ENCODE measurements at places on chromosomes 2 and 18.

- no peak for ATAC-seq
Observed at GRCh38 chr2:177010861-177011260, 201.7 kb upstream of the HNRNPA3 start.

DNA sequence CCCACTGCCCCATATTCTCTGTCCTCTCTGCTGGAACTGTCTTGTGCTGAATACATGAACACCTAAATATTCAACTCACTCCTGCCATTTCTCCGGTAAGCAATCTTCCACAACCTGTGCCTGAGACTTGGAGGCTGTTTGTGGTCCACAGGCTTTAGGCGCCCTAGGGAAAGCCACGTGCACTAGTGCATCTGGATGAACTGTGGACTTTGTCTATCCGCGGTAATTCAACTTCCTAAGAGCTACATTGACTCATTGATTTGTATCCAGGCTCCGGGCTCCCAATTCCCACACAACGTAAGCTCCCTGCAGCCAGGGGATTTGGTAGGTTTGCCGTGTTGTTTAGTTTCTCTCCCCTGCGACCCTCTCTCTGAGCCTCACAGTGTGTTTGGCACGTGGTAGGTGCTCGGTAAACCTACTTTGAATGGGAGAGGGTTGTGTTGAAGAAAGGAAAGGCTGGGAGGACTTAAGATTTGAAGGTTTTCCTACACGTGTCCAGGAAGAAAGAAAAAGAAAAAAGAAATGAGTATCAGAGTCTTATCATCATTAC, 718.2 kb downstream of the DPP10 start:
- no peak for ATAC-seq

- no peak for ATAC-seq
Observed at GRCh38 chr18:76505614-76506013, 10.6 kb upstream of the ZNF516 start.

DNA sequence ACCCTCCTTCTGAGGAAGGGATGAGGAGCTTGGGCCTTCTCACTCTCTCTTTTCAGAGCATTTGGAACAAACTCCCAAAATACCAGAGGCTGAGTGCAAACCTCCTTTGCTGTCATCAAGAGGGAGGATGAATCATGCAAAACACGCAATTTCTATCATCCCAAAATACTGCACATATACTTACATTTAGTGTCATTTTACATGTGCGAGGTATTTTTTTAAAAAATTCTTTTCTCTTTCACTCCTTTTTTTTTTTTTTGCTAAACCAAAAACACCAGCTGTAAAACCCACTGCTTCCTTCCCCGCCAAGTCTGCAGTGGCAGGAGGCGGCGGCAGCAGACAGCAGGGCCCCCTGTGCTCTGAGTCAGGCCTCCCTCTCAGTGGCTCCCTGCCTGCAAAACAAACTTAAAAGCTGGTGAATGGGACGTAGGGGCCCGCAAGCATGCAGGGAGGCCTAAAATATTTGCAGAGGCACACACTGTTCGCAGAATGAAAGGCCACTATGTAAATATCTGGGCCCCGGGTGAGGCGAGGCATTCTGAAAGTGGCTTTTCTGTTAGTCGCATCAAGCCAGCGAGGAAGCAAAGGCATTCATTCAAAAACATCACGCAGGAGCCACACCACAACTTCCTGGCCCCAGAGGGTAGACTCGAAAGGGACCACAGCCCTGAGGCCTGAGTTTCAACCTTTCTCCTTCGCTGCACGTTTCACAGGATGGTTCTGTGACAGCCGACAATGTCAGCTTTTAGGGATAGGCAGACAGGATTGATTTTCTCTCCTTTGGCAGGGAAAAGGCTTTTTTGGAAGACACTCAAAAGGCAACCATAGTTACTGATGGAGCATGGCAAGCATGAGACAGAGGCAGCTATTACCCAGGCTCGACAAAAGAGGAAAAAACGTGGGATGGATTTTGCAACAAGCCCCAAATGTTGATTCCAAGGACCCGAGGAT, 73.4 kb downstream of the ACTR2 start:
- peak; percentile 41 for ATAC-seq

- ATAC-seq: no peak
Observed at GRCh38 chr2:20132990-20133535, 81.6 kb upstream of the LAPTM4A start.

DNA sequence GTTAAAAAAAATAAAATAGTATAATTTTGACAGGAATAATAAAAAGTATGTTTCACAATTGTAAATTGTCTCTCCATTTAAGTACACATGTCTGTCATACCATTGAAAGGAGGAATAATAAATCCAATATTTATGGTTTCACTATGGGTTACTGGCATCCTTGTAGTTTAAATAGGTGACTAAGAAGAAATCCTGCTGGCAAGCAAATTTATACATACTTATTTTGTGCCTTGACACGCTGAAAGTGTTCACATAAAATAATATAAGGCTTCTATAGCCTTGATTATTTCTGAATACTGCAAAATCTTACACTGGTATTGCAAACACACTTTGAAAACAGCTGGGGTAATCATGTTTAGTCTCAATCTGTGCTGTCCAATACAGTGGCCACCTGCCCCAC, 138.3 kb upstream of the ETAA1 start:
- ATAC-seq: no peak

- ATAC-seq: no peak
Observed at GRCh38 chr18:79397247-79397829, 1.6 kb downstream of the NFATC1 start.

DNA sequence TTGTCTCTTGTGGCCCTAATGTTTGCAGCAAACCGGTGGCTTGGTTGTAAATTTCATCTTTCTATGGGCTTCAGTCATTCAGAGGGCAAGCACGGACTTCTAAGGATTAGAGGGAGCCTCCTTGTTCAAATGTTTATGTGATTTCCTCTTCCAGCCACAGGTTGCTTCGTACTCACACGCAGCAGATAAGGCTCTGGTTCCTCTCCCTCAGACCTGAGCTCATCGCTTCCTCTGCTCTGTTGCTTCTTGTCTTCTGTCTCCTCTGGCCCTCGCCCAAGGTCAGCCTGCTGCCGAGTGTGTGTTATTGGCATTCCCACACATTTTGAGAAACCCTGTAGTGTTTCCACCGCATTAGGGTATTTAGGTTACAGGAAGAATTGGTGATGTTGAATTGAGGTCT, 44.0 kb downstream of the MYL12B start:
- ATAC-seq: no peak

DNA sequence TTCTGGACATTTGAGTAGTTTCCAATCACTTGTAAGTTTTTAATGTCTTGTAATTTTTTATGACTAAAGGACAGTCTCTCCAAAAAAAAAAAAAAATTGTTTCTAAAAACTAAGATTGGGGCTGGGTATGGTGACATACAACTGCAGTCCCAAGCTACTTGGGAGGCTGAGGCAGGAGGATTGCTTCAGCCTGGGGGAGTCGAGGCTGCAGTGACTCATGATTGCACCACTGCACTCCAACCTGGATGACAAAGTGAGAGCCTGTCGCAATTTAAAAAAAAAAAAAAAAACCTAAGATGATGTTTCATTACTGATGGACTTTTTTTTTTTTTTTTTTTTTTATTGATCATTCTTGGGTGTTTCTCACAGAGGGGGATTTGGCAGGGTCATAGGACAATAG, 34.4 kb upstream of the PKDCC start:
- no peak for ATAC-seq

- ATAC-seq: no peak
Observed at GRCh38 chr2:50374711-50375110, 657.2 kb downstream of the NRXN1 start.

GRCh38 chr2:113818382-113818951, 62.0 kb upstream of the SLC35F5 start:
- ATAC-seq: peak; percentile 98

GRCh38 chr2:174399171-174399570, 3.6 kb downstream of the SCRN3 start:
- ATAC-seq: no peak

- ATAC-seq: no peak
Observed at GRCh38 chr18:60228609-60229595, 143.7 kb downstream of the MC4R start.

- no peak for ATAC-seq
Observed at GRCh38 chr2:118845522-118846441, 1.7 kb downstream of the EN1 start.

DNA sequence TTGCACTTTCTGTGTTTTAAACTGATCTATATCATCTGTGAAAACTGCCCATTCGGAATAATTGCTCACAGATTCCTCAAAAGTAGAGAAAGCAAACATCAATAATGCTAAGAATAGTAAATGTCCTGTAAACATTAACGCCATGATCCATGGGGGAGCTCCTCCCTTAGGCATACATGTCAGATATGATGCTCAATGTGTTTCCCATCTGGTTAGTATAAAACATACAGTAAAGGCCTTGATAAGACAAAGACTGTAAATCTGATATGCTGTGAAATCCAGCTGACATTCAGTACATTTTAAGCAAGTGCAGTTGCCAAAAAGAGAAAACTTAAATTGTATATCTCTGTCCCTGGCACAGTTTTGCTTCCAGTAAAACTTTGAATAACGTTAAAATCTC, 2.1 kb downstream of the DSEL start:
- no peak for ATAC-seq

- peak; percentile 94 for ATAC-seq
Observed at GRCh38 chr2:130372055-130372832, 16.4 kb downstream of the PTPN18 start.

DNA sequence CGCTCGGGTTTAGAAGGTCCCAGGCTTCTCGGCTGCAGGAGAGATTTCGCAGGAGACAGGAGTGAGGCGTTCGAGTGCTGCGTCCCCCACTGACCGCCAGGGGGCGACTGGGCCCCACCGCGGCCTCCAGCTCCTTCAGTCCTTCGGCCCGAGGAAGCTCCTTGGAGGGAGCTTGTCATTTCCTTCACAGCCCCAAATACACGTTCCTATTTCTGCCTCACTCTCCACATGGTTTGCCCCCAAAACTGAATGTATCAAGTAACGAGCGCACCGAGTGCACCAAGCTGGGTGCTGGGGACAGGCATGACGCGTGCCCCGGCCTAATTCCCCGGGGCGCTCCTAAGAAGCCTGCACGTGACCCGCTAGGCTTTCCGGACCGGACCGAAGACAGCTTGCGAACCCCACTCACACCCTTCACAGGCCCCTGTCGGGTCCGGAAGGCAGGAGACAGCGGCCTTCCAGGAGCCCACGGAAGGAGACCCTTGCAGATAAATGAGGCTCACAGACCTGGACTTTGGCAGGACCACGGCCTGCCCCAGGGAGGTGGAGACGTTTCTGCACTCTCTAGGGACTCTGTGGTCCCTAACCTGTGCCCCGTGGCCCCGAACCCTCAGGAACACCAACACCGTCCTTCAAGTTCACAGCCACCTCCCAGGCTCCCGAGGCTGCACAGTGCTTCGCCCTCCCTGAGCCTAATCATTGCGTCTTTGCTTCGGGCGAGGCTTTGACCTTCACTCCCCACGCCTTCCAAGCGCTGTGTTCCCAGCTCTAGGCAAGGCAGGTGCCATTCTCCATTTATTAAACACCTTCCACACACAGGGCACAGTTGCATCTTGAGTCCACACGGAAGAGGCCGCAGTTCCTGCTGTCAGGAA, 13.0 kb upstream of the FAHD2A start:
- ATAC-seq: peak; percentile 67

DNA sequence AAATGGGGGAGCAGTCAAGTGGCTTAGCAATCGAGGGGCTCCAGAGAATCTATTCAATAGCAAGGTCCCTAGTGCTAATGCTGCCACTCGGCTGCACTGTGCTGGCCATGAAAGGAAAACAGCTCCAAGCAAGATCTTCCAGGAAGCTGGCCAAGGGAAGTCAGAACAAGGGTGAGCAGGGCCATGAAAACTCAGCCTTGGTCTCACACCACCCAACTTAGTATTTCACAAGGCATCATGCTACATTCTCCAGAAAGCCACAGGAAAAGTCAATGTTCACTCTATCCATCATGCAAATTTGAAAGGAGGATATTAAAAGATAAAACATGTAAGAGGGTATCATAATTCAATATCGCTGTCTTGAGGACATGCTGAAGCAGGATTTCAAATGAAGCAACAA, 35.7 kb downstream of the NRP2 start:
- ATAC-seq: peak; percentile 59

- no peak for ATAC-seq
Observed at GRCh38 chr2:78353168-78353567, 672.3 kb upstream of the REG3G start.

DNA sequence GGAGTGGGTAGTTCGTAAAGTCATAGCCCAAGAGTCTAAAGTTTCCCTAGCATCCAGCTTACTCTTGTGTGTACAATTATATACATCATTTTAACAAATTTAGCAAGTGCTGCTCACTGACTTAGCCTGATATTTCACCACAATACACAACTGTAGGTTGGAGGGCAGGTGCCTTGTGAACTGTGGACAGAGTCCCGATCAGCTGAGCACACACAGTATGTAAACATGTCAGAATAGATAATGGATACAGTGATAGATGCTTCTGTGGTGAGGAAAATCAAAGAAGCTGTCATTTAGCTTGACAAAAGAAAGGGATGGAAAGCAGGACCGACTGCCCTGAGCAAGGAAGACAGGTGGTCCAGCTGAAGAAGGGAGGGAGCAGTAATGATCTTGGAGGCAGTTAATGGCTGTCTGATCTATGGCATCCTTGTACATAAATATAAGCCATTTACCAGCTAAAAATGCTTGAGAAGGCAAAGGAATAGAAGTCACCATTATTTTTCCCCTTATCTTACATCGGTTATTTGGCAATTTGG, 372.8 kb upstream of the UBE2E3 start:
- no peak for ATAC-seq

DNA sequence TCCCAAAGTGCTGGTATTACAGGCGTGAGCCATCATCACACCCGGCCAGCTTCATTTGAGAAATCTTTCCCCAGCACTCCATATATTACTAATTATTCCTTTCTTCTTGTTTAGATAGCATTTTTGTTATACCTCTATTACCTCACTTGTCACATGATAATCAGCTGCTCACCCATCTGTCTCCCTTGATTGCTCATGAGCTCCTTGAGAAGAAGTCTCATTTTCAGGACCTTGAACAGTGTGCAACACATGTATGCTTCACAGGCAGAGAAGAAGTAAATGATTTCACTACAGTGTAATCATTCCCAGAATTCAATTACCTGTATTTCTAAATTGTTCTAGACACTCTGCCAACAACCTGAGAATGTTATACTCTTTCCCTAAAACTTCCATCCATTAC, 6.2 kb downstream of the PAIP2B start:
- no peak for ATAC-seq

GRCh38 chr2:22481486-22482259, 903.3 kb upstream of the KLHL29 start:
- no peak for ATAC-seq

DNA sequence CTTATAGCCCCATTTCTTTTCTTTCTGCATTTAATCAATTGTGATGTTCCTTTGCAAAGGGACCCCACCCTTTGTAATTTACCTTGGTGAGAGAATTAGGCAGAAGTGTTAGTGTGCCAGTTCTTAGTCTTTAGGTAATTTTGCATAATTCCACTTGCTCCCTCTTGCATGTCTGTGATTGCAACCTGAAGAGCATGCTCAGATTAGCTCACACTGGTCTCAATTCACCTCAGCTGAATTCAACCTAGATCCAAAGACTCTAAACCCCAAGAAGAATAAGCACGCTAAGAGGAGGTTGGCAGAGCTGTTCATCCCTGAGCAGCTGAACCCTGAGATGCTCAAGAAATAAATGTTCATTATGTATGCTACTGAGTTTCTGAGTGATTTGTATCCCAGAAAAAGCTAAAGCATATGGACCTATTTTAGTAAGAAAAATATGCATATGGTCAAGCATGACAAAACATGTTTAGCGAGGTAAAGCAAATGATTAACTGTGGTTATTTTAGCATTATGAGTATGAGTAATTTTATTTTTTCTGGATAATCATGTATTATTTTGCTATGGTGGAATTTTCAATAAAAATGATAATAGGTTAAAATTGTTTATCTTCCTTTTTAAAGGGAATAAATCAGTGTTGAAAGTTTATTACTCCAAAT, 299.2 kb upstream of the ZSWIM2 start:
- ATAC-seq: no peak

All from gastroesophageal sphincter (tissue), 4 donors.